IPS-NIHi11 (cell line): ENCODE measurements at places on chromosomes 1 and 21.

DNA sequence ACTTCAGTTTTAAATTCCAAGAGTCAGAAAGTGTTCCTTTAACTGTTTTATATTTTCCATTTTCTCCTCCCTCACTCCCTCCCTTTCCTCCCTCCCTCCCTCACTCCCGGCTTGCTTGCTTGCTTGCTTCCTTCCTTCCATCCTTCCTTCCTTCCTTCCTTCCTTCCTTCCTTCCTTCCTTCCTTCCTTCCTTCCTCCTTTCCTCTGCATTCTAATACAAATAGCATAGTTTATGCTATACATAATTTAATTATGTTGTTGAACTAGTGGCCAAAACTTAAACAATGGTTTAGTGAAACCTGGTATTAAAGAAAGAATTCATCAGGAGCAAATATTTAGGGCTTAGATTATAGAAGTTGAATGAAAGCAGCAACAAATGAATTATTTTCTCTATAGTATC lies 188.5 kb upstream of the OLFM3 start:
- DNase-seq, result no peak

GRCh38 chr1:4512636-4513035 lies 141.8 kb upstream of the AJAP1 start:
- no peak for DNase-seq

- no peak for DNase-seq
Observed at GRCh38 chr1:11279152-11279551, 6.2 kb downstream of the UBIAD1 start.

- DNase-seq, result no peak
Observed at GRCh38 chr1:25685938-25686665, 69.5 kb downstream of the MAN1C1 start.

DNA sequence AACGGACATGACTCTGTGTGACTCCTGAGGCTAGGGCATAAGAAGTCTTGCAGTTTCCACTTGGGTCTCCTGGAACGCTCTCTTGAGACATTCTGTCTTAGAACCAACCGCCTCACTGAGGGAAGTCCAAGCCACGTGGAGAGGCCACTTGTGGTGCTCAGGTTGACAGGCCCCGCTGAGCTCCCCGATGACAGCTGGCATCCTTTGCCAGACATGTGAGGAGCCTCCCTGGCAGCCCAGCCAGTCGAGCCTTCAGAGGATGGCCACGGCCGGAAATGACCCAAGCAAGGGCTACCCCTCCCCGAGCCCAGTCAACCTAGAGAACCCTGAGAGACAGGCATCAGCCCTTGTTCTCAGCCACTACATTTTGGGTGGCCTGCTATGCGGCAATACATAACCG lies 20.7 kb downstream of the PLEKHA6 start:
- DNase-seq, result no peak

DNA sequence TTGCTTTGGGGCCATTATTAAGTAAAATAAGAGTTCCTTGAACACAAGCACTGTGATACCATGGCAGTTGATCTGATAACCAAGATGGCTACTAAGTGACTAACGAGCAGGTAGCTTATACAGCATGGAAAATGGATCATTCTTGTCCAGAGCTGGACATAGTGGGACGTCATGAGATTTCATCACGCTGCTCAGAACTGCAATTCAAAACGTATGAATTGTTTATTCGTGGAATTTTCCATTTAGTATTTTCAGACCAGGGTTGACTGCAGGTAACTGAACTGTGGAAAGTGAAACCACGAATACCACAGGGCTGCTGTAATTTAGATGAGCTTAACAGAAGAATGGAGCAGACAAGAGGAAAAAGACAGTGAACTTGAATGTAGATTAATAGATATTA lies 38.9 kb downstream of the CCDC18 start:
- no peak for DNase-seq

DNA sequence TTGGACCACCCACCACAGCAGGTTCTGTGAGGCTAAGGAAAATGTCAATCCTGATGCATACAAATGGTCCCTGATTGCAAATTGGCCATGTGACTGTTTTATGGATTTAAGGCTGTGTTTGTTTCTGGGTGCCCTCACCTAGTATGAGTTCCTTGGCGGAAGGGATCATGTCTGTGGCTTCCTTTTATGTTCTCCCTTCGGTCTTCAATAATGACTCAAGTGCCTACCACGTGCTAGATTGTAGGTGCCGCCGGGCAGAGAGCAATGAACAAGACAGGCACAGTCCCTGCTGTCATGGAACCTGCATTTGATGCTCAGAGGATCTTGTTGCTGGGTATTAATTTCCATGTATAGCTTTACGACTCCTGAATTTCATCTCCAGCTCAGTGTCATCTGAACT lies 9.8 kb upstream of the VWA5B1 start:
- no peak for DNase-seq

GRCh38 chr21:32819694-32820093 lies 48.1 kb upstream of the PAXBP1 start:
- no peak for DNase-seq

GRCh38 chr1:209890641-209891330 lies 47.2 kb upstream of the SYT14 start:
- DNase-seq, result no peak

DNA sequence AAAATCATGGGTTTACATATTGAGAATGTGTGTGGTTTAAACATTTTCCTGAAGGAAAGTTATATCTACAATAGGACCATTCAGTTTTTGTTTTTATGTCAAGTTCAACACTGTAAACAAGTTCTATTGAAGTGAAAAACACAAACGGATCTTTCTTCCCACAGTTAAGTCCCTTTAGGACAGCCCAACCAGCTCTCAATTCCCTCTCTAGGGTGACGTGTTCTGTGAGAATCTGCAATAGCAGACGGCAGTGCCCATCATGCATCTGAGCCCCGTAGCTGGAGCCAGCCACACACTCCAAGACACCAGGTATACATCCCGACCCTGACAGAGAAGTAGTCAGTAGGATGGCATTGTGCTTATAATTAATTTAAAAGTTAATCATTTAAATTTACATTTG lies 26.3 kb upstream of the IVNS1ABP start:
- no peak for DNase-seq

- no peak for DNase-seq
Observed at GRCh38 chr1:227225715-227226346, 92.5 kb downstream of the CDC42BPA start.

DNA sequence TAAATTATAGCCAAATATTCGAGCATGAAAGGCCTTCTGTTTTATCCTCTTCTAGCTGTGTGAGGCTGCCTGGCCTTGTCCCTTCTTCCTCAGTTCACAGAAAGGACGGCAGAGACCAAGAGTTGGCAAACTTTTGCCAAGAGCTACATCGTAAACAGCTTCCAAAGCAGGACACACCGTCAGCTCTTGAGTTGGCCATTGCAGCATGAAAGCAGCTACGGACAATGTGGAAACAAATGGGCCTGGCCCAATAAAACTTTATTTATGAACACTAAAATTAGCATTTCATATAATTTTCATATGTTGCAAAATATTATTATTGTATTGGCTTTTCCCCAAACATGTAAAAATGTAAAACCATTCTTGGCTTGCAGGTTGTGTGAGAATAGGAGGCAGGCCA lies 10.7 kb downstream of the C21orf58 start:
- DNase-seq, result no peak

- DNase-seq, result no peak
Observed at GRCh38 chr21:39085843-39086405, 97.3 kb downstream of the PSMG1 start.

DNA sequence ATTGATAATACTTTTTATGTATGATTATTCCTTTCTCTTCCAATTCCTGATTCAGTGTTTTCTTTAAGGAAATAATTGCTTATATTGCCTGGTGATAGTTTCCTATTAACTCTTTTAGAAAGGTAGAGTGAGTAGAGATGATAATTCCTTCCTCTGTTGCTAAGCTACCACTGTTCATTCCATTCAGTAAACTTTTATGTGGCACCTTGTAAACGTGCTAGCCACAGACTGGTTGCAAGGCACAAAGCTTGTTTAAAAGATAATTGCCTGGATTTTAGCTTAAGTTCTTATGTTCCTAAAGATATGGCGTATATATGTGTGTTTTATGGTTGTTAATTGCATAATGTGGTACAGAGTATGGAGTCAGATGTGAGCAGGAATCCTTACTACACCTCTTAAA lies 3.2 kb downstream of the ZFYVE9 start:
- no peak for DNase-seq

GRCh38 chr1:7535934-7536878 lies 234.9 kb upstream of the VAMP3 start:
- peak; percentile 47 for DNase-seq

GRCh38 chr21:27326301-27326700 lies 359.4 kb upstream of the ADAMTS5 start:
- no peak for DNase-seq

- no peak for DNase-seq
Observed at GRCh38 chr1:48955774-48956173, 179.1 kb upstream of the BEND5 start.

DNA sequence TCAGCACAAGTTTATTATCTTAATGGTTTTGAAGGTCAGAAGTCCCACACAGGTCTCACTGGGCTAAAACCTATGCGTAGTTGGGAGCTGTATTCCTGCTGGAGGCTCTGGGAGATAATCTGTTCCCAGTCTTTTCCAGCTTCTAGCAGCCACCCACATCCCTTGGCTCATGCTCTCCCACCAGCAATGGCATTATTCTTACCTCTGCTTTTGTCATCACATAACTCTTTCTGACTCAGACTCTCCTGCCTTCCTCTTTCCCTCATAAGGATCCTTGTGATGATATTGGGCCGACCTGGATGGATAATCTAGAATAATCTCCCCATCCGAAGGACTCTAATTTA lies 122.2 kb upstream of the PRDX6 start:
- no peak for DNase-seq

- no peak for DNase-seq
Observed at GRCh38 chr1:26703478-26703877, 7.7 kb downstream of the ARID1A start.

- DNase-seq, result no peak
Observed at GRCh38 chr1:198901266-198901665, 262.4 kb downstream of the PTPRC start.

GRCh38 chr1:184891440-184891839 lies 82.9 kb downstream of the NIBAN1 start:
- DNase-seq, result no peak

DNA sequence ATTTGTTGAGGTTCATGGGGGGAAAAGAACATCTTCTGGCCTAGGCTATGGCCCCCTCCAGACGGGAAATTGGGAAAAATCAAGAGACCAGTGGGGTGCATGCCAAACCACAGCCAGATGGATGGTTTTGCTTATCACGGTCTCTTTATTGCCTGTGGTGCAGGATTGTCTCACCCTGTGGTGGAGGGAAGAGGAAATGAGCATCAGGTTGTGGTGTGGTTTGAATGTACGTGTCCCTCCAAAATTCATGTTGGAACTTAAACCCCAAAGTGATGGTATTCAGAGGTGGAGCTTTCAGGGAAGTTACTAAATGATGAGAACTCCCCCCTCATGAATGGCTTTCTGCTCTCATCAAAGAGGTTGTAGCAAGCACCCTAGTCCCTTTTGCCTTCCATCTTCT lies 525.7 kb downstream of the NPHP4 start:
- no peak for DNase-seq

DNA sequence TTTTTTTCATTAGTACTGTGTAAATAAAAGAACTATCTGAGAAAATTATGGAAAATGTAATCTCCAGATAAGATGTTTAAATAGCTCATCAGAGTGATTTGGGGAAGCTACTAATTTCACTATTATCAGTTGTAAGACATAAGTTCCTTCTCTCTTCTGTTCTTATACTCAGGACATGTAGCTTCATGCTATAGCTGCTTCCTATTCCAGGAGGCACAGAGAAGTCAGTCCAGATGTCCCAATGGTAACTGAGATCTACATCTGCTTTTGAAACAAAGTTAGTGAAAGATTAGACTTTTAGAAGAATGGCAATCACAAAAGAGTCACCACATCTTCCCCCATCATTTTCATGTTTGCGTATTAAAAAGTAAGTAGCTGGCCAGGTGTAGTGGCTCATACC lies 5.6 kb downstream of the MAP3K21 start:
- DNase-seq, result no peak

GRCh38 chr1:33814166-33814565 lies 49.7 kb upstream of the HMGB4 start:
- no peak for DNase-seq

DNA sequence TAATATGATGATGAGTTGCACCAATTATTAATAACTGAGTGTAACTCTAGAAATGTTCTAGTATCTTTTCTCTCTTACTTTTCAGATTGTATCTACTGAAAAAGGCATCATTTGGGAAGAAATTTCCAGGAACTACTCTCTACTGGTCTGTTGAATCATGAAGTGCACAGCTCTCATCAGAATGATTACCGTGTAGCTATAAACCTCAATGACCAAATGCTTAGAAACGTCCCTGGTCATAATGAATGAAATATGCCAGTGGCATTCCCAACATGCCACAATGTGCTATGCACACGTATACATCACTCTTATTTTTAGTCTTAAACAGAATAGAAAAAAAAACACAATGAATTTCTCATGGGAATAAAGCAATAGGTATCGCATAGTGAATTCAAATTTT lies 534.3 kb upstream of the OLFM3 start:
- DNase-seq, result no peak

- no peak for DNase-seq
Observed at GRCh38 chr1:15213341-15213821, 33.6 kb upstream of the FHAD1 start.

- no peak for DNase-seq
Observed at GRCh38 chr1:111620441-111620971, 917 bp downstream of the RAP1A start.

GRCh38 chr1:112114540-112114939 lies 125.1 kb upstream of the KCND3 start:
- no peak for DNase-seq

DNA sequence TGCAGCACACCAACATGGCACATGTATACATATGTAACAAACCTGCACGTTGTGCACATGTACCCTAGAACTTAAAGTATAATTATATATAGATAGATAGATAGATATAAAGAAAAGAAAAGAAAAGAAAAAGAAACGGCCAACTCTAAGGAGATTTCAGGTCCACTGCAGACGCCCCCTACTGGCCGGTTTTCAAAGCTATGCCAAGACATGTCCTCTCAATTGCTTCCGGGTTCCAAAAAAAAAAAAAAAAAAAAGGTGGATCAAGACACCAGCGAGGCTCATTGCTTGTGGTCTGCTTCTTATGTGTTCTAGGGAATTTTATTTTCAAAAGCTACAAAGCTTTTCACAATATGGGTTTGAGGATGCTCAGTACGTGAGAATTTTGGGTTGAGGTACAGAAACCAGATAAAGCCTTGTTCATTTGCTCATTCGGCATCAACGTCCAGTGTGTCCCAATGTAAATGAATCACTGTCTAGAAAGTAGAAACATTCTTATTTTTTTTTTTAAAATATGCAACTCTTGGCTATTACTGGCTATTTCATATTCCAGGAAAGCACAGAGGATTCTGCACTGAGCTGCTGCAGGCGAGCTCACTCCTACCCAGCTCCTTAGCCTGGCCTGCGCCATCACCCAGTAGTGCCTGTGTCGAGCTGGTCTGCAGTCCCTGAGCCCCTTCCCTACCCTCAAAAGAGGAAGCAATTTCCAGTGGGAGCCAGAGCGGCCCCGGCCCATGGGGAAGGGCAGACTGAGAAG lies 643.0 kb downstream of the KIF26B start:
- DNase-seq, result peak; percentile 54
